Central memory CD8-positive, alpha-beta T cell (primary cell): ENCODE measurements at places on chromosomes 7 and 10.

- DNase-seq = no peak
Measured at GRCh38 chr7:155987681-155988235, 175.5 kb upstream of the SHH start.

DNA sequence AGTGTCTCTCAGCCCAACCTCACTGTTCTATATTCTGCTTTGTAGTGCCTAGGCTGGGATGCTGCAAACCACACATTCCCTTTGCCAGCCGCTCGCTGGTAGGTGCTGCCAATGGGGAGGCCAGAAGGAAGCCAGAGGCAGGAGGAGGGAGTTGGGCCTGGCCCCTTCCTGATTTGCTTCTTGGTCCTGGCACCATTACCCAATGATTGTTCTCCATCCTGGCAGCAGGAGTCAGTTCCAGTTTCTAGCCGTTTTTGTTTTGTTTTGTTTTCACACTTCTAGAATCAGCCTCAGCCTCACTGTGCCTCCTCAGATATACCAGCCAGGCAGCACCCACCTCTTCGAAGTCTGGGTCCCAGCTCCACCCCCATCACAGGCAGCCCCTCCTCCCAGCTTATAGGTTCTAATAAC is 27.4 kb upstream of the LOXL4 start:
- no peak for DNase-seq

GRCh38 chr7:76048668-76048988 is 722 bp downstream of the MDH2 start:
- no peak for DNase-seq

DNA sequence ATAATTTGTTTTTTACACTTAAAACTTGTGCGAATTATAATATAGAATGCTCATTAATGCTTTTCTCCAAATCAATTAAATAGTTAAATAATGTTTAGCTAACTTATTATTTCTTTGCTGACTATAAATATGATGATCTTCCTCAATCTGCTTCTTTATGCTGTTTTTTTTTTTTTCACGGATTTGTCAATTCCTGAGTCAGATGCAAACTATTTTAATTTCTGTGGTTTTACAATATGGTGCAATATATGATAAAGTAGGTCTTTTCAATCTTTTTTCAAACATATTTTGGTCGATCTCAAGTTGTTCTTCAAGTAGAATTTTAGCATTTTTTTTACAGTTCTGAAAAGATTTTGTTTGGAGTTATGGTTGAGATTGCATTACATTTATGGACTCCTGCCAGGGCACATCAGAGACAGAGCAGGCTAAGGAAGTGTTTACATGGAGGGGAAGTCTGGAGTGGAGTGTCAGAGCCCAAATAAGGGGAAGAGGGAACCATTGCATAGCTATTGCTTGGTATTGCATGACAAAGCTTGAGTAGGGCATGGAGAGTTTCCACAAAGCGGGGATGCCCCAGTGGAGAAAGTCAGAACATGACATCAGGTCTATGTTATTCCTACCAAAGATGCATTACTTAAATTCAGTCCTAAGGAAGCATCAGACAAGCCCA is 204.4 kb downstream of the OTUD1 start:
- DNase-seq = no peak

- DNase-seq = no peak
Measured at GRCh38 chr7:134920026-134920753, 66.1 kb upstream of the AGBL3 start.

DNA sequence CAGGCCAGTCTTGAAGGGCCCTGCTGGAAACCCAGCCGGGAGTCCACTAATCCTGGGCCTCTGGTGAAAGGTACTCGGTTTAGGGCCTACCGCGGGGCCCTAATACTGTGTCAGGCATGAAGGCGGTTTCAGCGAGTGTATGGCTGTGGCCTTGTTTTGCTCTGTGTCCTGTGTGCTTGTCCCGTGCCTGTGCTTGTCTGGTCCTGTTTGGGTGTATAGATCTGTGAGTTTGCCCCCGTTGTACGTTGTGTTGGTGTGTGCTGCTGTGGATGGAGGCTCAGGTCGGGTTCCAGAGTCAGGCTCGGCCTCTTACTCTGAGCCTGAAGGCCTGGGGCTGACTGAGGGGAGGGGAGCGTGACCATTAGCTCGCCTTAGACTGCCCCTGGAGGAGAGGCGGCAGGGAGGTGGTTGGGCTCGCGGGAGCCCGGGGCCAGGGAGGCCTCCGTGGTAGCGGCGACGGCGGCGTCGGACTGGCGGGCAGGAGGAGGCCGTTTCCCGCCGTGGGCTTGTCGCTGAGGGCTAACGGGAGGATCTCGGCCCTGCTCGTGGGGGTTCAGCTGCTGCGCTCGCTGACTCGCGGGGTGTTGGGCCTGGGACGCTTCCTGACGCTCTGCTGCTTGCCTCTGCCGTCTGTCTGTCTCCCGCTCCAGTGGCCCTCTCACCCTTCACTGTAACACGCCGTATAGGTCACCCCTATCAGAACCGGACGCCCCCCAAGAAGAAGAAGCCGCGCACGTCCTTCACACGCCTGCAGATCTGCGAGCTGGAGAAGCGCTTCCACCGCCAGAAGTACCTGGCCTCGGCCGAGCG is 2.6 kb downstream of the TLX1 start:
- DNase-seq = no peak

- no peak for DNase-seq
Measured at GRCh38 chr10:72310241-72310633, 36.5 kb downstream of the DDIT4 start.

DNA sequence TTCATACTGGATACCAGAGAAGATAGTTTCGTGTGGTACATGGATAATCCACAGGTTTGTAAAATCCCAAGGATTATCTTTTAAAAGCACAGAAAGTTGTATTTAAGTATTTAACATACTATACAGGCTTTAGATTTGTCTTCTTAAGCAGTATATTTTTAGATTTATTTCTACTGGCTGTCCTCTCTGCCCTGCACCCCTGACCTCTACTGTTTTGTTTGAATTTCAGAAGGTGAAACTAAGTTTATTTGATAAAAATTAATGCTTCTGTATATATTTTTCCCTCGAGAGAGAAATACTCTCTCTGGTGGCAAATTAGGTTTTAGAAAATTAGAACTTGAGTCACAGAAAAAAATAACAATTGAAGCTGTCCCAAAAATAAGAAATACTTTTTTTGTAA is 18.8 kb downstream of the PLEKHA1 start:
- no peak for DNase-seq

DNA sequence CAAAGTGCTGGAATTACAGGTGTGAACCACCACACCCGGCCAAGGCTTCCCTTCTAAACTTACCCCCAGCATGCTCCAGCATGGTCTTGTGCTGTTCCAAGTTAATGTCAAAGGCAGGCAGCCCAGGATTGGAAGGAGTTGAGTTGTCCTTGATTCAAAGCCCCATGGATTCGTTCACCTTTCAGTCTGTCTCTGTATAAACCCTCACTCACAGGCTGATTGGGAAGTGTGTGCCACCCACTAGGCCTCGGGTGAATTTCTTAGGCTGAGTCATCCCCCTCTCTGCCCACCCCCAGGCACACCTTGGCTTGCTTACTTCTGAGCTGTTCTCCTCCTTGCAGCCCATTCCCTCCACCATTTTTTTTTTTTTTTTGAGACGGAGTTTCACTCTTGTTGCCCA is 13.3 kb upstream of the PRDX3 start:
- DNase-seq = no peak

DNA sequence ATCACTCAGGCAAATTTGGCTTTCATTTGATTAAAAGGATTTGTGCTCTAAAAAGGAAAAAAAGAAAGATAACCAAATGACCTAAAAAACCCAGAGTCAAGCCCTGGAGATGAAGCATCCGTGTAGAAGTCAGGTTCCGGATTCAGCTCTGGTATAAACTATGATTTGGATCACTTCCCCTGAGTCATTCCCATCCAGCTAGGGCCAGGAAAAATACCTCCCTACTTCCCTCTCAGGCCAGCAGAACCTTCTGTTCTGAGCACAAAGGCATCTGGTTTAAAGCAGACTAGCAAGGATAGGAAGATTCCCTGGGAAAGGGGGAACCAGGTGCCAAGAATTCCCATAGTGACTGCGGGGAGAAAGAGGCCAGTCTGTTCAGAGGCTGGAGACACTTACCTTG is 25.7 kb upstream of the NDST2 start:
- DNase-seq = no peak

DNA sequence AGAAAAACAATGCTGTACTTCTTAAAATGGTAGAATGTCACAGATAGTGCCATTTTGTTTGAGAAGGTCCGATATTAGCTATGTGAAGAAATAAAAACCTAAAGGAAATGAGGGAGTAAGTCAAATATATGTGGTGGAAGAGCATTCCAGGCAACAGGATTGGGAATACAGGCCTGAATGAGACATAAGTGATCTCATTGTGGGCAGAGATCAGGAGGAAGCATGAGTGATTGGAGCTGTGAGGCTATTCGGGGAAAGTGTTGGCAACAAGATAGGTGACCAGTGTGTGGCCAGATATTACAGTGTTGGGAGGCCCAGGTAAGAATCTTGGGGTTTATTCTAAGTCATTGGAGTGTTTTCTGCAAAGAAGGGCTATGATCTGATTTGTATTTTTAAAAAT is 41.3 kb upstream of the AGMO start:
- DNase-seq = no peak

DNA sequence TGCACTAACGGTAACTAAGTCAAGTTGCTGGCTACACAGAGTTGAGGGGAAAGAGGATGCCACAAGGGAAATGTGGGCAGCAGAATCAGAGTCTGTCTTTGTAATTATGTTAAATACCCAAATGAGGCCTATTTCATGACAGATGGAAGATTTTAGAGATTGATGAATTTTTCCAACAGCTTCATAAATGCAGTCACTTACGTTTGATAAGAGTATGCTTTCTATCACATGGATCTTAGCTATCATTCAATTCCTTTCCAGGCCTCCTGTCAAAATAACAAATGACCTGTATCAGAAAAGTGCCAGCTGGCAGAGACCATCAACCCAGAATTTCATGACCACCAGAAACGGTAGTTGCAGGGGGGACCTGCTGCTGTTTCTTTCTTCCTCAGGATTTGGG is 148.4 kb upstream of the PLPP4 start:
- no peak for DNase-seq
